ENCODE measurements at places on chromosomes 4 and X.

DNA sequence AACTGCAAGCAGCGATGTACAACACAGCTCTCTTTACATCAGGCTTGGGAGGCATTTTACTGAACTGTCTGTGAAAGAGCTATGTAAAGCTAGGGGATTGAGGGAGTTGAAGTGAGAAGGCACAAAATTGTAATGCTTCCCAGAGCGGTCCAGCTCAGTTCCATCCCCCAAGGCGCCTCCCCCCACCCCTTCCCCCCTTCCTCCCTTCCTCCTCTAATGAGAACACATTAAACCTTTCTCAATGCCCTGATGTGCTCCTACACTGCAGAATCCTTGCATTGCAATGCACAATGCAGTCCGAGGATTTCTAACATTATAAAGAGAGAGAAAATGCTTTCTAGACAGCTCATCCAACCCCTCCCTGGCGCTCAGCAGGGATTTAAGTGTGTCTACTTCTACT is 73.9 kb downstream of the CXXC4 start:
- no peak for DNase-seq

GRCh38 chrX:131365766-131366165 is 76.7 kb upstream of the IGSF1 start:
- no peak for DNase-seq

GRCh38 chr4:110626532-110627153 is 3.8 kb upstream of the PITX2 start:
- DNase-seq, result no peak

DNA sequence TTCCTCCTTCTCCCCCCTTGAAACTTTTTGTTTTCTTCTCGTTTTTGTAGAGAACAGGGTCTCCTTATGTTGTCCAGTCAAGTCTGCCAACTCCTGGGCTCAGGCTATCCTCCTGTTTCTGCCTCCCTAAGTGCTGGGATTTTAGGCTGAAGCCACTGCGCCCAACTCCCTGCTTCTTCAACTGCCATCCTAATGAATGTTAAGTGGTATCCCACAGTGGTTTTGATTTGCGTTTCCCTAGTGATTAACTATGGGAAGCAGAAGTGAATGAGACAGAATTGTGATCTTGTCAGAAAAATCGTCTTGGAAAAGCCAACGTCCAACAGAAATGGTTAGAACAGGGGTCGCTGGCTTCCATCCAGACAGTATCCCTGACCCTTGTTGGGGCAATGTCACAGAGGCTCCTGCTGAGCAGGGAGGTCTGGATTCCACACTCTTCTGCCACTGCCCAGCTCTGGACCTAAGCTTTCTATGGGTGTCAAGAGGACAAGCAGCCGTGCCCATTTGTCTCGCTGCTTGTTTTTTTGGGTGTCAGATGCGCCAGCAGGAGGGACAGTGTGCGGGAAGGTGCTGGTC is 869 bp upstream of the ADD1 start:
- no peak for DNase-seq

GRCh38 chrX:1946974-1947373 is 332.1 kb downstream of the ASMT start:
- no peak for DNase-seq

DNA sequence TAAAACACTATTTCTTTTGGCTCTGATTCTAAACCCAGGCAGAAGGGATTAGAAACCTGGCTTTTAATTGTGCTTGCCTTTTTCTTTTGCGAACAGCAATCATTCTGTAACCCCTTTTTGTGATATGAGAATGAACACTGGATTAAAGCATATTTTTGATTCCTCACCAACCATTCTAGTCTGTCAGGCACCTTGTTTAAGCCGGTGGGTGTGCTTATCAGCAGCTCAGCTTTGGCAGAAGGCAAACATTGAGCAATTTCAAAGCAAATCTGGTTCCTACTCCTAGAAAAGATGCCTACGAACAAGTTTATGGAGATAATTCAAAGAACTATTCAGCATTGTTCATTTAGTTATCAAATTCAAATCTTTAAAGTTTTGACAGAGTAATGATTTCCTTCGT is 265.1 kb upstream of the FAM241A start:
- DNase-seq, result no peak

GRCh38 chrX:9899640-9900111 is 67.5 kb upstream of the CLDN34 start:
- DNase-seq, result no peak

DNA sequence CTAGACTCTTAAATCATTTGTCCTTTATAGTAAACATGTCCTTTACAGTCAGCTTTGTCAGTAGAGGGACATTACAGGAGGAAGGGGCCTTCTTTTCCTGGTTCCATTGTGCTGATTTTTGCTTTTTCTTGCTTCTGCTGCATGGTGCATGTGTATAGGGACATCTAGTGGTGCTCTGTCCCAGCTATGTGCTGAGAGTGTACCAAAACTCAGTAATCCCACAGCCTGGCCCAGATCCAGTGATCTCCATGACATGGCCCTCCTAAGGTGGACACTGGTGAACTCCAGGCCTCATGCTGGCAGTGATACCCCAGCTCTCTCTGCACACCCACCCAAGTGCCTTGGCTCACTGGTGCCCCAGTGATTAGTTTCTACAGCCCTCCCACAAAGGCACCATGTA is 45.2 kb downstream of the MAGEB17 start:
- no peak for DNase-seq

- no peak for DNase-seq
These were observed 5.7 kb upstream of the SORCS2 start for GRCh38 chr4:7186516-7187167.

- no peak for DNase-seq
These were observed 99.2 kb downstream of the SORCS2 start for GRCh38 chr4:7291372-7292114.

GRCh38 chr4:126081336-126081735 is 766.6 kb downstream of the FAT4 start:
- no peak for DNase-seq

All from RPMI8226 (cell line).